ENCODE measurements at places on chromosomes 4 and X.

DNA sequence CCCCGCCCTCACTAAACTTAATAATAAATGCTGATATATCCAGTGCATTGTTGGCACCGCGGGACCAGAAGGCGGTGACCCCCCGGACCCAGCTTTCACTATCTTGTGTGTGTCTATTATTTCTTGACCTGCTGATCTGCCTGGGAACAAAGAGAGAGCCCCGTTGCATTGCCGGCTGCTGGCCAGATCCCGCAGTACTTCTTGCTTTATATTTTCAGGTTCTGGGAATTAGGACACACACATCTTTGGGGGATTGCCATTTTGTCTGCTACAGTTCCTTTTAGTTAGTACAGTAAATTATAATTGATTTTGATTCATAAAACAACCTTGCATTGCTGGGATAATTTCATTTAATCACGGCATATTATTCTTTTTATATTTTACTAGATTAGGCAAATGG, 2.2 kb upstream of the RTL8B start:
- no peak for DNase-seq

DNA sequence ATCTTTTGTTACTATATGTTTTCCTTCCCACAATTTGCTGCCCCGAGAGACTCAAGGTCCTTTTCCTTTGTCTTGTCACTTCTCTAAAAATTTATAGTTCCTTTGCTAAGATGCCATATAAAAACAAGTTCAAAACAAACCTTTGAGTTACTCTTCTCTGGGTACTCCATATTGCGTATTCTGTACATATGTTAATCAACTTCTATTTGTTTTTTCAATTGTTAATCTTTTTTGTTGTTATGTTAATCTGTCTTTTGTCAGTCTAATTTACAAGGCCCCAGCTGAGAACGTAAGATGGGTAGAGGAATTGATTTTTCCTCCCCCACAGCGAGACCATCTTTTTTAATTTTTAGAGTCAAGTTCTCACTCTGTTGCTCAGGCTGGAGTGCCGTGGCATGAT, 7.2 kb upstream of the PPEF2 start:
- no peak for DNase-seq

DNA sequence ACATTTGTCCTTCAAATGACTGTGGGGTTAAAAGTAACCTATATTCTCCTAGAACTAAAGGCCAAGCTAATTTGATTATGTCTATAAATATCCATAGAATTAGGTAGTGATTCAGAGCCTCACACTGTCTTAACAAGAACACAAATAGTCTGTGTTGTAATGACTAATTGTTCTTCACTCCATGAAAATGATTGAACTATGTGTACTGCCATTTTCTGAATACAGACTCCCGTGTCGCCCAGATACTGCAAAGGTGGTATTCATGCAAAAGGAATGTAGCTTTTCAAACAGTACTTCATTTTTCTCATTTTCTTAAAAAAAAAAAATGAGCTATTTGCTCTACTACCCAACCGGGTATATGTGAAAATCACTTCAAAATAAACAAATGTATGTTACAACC, 11.3 kb upstream of the PHKA2 start:
- peak; percentile 77 for DNase-seq

DNA sequence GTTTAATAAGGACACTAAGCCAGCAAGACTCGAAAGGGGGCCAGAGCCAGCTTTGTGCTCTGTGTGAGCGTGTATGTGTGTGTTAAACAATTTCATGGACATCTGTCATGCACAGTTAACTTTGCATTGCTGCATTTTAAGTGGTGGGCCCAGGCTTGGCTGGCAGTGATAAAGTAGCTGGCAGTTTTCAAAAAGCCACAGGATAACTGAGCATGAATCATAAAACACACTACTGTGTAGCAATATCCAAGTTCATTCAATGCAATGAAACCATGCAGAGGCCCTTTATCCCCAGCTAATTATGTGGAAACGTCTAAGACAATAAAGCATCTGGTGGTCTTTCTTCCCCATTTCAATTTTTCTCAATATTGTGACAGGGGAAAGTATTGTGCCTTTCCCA, 132.9 kb downstream of the NKX6-1 start:
- peak; percentile 39 for DNase-seq

- peak; percentile 94 for DNase-seq
These were observed 123.5 kb upstream of the FAT4 start for GRCh38 chr4:125191232-125191631.

- no peak for DNase-seq
These were observed 191.7 kb upstream of the EDNRA start for GRCh38 chr4:147289181-147289580.

- no peak for DNase-seq
These were observed 238.7 kb upstream of the NR3C2 start for GRCh38 chr4:148680884-148681283.

GRCh38 chrX:37918168-37918567, 70.8 kb upstream of the DYNLT3 start:
- DNase-seq: no peak

- no peak for DNase-seq
These were observed 14.4 kb downstream of the STK26 start for GRCh38 chrX:132037479-132037993.

DNA sequence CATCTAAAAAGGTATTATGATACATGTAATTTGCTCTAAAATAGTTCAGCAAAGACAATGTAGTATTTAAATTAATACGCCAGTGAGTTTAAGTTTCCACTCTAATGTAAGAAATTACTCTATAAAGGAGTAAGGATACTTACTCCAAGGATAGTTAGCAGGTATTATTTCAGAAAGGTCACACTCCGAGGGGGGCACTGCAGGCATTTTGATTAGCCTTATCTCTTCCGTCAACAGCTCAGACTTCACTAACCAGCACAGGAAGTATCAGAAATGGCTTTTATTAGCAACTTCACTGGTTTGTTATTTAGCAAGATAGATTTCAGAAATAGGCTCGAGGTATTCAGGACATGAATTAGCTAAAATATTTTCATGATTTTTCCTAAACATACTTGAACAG, 127.0 kb downstream of the COX18 start:
- no peak for DNase-seq

- no peak for DNase-seq
These were observed 109.8 kb downstream of the MAPK10 start for GRCh38 chr4:86250006-86250405.

DNA sequence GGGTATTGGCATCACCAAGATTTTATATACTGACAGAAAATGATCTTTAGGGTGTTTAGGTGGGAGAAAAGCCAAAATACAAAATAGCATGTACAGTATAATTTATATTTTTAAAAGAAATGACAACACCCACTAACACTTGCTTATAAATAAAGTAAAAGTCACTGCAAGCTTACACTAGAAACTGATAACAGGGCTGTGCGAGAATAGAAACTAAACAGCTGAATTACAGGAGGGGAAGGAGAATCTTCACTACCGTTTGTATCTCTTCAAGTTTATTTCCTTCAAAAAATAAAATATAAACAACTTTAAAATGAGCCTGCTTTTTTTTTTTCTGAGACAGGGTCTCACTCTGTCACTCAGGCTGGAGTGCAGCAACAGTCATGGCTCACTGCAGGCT, 22.8 kb downstream of the GRSF1 start:
- no peak for DNase-seq

DNA sequence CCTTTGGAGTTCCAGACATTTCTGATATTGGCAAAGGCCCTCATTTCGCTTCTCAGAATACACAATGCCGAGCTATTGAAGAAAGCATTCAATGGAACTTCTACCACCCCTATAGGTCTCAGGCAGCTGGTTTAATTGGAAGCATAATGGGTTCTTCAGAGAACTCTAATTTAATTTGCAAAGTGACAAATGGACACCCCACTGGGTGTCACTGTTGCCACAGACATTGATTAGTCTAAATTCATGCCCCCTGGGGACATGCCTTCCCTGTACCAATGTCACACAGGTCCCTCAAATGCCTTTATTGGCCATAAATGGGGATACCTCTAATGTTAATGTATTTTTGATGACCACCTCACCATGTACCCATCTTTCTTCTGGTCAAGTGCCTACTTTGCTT, 22.9 kb upstream of the TMEM255A start:
- DNase-seq: no peak

- peak; percentile 14 for DNase-seq
These were observed 279.8 kb downstream of the UNC5C start for GRCh38 chr4:95268819-95269565.

All from fibroblast of upper back skin (primary cell).